Activated T-helper 1 cell treated with Interleukin-2 at 50 U/mL for 16 hours (primary cell): ENCODE measurements at places on chromosomes 11 and 22.

DNA sequence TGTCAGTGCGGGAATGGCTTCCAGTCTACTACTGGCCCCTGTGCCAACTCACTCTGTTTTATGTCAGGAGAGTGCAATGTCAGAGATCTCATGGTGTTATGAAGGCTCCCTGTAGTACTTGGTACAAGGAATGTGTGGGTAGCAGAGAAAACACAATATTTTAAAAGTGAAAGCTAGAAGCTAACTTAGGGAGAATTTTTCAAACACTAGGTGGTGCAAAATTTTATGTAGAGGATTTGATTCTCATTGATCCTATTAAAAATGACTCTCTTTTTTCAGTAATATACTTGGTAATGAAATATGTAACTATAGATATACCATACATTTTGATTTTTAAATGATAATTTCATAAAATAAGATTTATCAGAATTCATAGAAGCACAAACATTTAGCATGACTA, 134.7 kb downstream of the JRKL start:
- no peak for DNase-seq

GRCh38 chr22:44146088-44146861, 34.5 kb upstream of the PARVG start:
- DNase-seq = no peak

DNA sequence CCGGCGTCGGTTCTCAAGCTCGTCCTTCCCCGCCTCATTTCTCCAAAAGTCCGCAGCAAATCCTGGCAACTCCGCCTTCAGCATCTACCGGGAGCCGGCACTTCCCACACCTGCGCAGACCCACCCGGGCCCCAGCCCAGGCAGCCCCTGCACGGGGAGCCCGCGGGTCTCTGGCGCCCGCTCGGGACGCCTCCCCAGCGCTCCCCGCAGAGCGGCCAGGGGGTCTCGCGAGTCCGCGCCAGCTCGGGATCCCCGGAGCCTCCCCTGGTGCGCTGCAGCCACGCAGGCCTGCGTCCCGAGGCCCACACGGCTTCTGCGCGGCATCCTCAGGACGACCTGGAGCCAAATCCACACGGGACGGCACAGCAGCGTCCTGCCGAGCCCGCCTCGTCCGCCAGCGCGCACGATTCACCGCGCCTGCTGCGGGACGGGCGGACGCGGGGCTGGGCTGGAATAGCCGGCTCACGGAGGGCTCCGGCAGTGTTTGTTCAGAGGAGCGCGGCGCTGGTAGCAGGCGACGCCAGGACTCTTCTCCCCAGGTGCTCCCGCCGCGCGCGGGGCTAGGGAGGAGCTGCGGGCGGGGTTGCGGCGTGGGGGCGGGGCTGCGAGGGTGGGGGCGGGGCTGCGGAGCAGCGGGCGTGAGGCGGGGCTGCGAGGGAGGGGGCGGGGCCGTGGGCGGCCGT, 816 bp upstream of the PHRF1 start:
- no peak for DNase-seq

DNA sequence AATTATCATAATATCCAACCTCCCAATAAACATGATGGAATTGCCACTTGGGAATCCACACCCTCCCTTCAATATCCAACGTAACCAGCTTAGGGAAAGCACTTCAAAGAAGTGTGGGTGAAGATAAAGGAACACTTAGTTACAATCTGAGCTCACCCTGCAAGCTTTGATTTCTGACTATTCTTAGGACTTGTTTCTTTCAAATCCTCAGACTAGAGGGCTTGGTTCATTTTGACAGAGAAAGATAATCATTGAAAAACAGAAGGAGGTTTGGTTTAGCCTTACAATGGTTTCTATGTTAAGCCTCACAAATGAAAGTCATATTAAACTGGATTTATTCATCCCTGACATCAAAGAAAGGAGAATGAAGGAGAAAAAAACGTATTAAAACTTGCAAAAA, 57.9 kb upstream of the SYT13 start:
- DNase-seq = no peak

GRCh38 chr22:28397306-28397705, 282.3 kb downstream of the TTC28 start:
- DNase-seq = no peak

DNA sequence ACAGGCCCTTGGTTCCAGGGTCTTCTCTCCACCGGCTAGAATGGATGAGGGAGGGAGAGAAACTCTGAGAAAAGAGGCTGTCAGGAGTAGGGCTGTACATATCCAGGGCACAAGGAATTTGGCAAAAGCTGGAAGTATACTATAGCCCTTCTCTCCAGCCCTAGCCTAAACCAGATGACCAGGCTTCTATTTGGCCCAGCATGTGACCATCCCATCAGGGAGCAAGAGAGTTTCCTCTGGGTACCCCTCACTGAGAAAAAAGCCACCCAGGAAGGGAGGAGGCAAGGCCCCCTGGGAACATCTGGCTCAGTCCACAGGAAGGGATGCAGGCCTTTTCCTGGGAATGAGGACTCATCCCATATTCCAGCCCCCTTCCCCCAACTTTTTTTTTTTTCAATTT, 8.3 kb downstream of the CD44 start:
- DNase-seq = no peak

GRCh38 chr22:39471381-39472141, 14.7 kb downstream of the MGAT3 start:
- no peak for DNase-seq

- no peak for DNase-seq
Observed at GRCh38 chr11:78212586-78213371, 24.1 kb downstream of the USP35 start.

GRCh38 chr11:130839981-130840666, 76.2 kb downstream of the SNX19 start:
- no peak for DNase-seq

GRCh38 chr11:125950178-125950490, 4.3 kb downstream of the VSIG10L2 start:
- DNase-seq = no peak

DNA sequence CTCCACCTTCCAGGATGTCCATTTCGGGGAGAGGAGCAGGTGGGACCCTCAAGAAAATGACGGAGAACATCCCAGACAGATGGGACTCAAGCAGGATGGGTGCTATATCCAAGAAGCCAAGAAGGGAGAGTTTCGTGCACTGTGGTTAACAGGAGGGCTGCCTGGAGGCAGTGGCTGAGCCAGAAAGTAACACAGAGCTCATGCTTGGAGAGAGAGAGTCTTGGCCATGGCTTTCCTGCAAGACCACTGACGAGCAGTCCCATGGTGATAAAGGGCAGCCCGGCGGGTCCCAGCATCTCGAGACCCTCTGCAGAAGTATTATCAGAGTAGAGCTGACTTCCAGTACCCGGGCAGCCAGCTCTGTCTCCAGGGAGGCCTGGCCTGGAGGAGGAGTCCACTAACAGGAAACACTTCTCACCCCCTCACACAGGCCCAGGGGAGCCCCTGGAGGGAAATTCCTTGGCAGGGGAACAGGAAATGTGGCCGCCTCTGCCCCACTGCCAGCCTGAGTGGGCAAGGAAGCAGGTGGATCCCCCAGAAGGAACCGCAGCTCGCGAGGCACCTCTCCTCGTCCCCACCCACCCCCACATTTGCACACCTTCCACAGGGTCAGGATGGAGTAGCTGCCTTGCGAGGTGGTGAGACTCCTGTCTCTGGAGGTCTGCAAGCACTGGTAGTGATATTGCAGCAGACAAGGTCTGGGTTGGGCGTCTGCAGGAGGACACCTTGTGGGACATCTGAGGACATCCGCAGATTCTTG, 32.2 kb downstream of the CYTH4 start:
- DNase-seq = no peak

- DNase-seq = no peak
Observed at GRCh38 chr11:107804971-107805370, 53.6 kb downstream of the SLC35F2 start.

DNA sequence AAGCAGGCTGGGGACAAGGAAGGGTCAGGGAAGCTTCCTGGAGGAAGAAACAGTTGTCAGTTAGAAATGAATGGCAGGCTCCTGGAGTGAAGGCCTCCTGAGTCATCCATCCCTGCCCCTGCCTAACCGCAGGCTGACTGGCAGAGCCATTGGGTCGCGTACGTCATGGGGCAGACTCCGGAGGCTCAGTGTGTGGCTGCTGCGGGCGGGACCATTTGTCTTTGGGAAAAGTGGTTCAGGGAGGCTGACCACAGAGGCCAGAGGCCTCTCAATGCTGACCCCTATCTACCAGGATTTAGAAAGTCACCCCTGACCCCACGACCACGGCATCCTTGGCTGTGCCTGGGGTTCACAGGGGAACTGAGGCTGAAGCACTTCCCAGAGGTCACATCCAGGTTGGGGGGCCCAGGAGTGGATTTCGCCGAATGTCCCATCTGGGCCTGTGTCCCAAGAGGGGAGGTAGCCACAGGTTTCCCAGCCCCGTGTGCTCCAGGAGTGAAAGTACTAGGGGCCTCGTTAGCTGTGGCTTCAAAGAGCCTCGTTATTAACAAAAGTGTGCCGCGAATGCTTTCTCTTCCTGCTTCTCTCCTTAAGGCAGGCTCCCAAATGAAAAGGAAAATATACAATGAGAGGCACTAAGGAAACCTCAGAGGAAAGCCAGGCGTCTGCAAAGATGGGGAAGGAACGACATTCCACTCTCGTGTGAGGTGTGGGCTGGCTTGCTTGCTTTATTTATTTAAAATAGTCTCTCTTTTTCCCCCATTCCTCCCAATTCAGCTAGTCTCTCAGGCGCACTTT, 58.9 kb downstream of the FLRT1 start:
- DNase-seq = no peak

GRCh38 chr11:65069217-65069616, 10.9 kb upstream of the NAALADL1 start:
- no peak for DNase-seq

DNA sequence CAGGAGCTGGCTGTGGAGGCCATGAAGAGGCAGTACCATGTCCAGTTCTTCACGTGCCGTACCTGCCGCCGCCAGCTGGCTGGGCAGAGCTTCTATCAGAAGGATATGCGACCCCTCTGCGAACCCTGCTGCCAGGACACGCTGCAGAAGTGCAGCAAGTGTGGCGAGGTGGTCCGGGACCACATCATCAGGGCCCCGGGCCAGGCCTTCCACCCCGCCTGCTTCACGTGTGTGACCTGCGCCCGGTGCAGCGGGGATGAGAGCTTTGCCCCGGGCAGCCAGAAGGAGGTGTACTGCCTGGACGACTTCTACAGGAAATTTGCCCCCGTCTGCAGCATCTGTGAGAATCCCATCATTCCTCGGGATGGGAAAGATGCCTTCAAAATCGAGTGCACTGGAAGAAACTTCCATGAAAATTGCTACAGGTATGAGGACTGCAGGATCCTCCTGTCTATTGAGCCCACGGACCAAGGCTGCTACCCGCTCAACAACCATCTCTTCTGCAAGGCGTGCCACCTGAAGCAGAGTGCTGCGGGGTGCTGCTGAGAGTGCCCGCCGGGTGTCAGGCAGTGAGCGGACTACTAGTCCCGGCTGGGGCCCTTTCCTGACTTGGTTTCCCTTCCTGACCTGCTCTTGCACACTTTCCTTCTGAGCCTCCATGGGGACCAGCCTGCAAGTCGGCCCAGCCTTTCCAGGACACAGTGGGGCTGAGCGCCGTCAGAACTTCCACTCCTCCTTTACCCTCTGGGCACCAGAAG, 22.0 kb upstream of the PHF21A start:
- no peak for DNase-seq

GRCh38 chr11:69613594-69613993, 27.4 kb upstream of the CCND1 start:
- no peak for DNase-seq
